Femur (tissue), 1 donor: ENCODE measurements at places on chromosomes 6 and 20.

- no peak for DNase-seq
These were observed 20.6 kb downstream of the CYP39A1 start for GRCh38 chr6:46632053-46632452.

GRCh38 chr20:59412875-59413284, 112.5 kb downstream of the EDN3 start:
- no peak for DNase-seq

DNA sequence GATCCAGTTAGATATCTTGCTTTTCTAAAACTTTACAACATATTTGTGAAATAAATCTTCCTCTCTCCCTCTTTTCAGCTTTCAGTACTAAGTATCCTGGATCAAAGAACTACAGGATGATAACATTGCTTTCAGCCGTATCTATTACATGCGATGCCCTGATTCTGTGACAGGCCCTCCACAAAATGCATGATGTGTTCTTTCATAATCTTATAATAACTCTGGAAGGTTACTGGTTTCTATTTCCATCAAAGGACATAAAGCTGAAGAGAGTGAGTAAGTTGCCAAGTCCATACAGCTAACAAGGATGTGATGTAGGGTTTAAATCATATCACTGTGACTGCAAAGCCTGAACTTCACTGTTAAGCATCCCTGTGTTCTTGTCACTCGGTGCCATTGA, 62.9 kb upstream of the ADGRG6 start:
- no peak for DNase-seq

- no peak for DNase-seq
These were observed 23.1 kb downstream of the FRMD1 start for GRCh38 chr6:168055696-168056489.

GRCh38 chr6:119073307-119074051, 5.0 kb downstream of the FAM184A start:
- DNase-seq, result no peak

- DNase-seq, result no peak
These were observed 318.7 kb downstream of the DHX35 start for GRCh38 chr20:39280875-39281274.

DNA sequence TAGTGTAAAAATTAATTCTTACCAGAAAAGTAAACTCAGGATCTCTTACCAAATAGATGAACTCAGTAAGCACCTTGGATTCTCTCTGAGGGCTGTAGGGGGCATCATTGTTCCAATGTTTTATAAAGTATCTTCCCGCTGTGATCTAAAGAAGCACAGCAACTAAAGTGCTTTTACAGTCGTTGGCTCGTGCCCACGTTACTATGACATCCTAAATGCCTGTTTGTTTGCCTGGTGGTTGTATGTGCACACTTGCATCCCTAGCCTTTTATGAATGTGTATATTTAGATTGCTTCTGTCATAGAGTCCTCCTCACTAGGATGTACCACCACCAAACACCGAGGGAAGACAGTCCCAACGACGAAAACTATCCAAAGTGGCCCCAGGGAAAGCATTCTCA, 34.5 kb downstream of the SLX4IP start:
- DNase-seq, result peak; percentile 87
